ENCODE measurements at places on chromosomes 5 and 9. TPM values are rescaled to one million over a fixed set of nuclear protein-coding genes. Genes with fewer than 3 reads are reported as not detected.

DNA sequence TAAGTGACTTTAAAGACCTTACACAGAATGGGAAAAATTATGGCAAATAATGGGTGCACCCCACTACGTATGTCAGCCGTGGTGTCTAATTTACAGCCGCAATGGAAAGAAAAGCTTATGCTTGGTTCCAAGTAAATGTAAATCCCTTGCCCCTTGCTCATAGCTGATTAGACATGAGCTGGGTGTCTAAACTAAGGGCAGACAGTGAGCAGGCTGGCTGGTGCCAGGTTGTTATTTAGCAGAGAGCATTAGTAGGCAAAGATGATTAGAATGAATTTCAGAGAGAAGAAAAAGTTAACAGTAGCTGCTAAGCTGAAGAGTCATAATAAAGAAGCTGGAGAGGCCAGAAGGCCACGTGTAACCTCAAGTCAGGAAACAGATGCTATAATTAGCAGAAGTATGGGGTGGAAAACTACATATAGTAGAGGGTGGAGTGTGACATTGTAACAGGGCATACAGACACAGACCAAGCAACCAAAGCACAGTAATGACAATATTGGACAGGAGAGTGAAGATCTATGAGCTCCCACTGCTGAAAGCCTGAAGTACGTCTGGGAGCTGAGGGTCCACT is 257.7 kb downstream of the MCTP1 start:
- DNase-seq = no peak

GRCh38 chr9:2127486-2127885 is 112.3 kb downstream of the SMARCA2 start:
- DNase-seq = no peak

DNA sequence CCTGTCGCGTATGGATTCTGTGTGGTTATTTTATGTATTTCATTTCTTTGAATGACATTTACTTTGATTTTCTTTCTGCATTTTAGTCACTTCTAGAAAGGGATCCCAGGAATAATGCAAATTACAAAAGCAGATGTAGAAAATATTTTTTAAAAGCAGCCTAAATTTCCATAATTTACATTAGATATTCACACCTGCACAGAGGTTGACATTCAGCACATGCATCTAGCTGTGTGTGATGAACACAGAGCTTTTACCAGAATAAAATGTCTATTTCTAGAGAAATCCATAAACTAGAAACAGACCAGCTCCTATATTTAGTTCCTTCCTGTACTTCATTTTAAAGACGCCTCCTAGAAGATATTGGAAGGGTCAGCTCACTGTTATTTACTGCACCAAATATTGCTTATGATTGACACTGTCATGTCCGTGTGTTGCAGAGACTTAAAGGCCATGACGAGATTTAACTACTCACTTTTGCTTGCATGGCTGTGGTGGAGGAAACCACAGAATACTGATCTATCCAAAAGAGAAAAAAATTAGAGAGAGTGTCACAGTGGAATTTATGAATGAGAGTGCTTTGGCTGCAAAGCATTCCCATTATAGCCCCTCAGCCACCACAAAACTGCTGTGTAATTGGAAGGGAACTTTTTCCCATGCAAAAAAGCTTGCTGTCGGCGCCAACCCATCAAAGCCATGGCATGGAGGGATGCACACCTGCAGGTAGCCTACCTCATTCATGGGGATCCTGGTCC is 58.1 kb downstream of the EBF1 start:
- no peak for DNase-seq

Gene LCN1
- total RNA-seq = not detected

Gene PCDHGA8
- total RNA-seq = 0.32 TPM

Gene CDKN2B-AS1
- 2.6 TPM for total RNA-seq

Gene TOPORS
- 14.7 TPM for total RNA-seq

Gene ZNF608
- total RNA-seq = 17.2 TPM
